ENCODE measurements at places on chromosomes 1 and 21.

GRCh38 chr1:172980971-172981370 lies 69.8 kb downstream of the TNFSF18 start:
- DNase-seq = no peak

DNA sequence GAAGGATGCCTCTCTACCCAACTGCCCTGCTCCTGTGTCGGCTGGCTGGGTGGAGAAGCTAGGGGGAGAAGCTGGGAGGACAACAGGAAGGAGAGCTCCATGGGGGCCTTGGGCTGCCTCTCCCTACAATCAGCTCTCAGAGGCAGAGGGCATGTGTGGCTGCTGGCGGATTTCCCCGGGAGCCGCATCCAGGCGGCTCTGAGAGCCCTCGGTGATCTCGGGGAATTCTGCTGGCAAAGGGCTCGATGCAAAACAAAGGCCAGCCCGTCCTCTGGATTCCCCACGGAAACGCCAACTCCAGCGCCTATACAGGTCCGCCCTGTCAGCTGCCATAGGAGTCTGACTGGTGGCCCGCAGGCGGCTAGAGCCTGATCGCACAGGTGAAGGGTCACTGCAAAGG lies 26.4 kb upstream of the EVA1B start:
- DNase-seq = no peak

DNA sequence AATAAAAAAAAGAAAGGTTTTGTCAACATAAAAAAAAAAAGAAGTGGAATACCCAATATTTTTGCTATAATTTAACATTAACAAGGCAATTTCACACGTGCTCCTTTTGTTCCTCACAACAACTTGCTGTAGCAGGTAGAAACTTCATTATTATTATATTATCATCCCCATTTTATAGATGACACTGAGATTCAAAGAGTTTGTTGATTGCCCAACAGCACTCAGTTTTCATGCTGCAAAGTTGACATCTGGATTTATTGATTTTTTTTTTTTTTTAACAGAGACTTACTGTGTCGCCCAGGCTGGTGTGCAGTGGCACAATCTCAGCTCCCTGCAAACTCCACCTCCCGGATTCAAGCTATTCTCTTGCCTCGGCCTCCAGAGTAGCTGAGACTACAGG lies 8.9 kb upstream of the ESRRG start:
- DNase-seq = no peak

DNA sequence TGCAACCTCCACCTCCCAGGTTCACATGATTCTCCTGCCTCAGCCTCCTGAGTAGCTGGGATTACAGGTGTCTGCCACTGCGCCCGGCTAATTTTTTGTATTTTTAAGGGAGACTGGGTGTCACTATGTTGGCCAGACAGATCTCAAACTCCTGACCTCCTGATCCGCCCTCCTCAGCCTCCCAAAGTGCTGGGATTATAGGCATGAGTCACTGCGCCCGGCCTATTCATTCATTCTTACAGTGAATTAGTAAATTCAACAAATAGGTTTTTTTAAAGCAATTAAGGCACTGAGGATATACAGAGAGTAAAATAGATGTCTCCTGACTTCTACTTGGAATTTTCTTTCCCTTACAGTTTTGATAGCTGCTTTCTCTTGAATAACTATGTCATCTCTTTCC lies 43.5 kb downstream of the CDC42 start:
- DNase-seq = no peak

GRCh38 chr1:183995322-183996039 lies 42.0 kb downstream of the COLGALT2 start:
- no peak for DNase-seq

GRCh38 chr1:51301844-51302162 lies 28.6 kb downstream of the TTC39A start:
- DNase-seq = no peak

- peak; percentile 38 for DNase-seq
Measured at GRCh38 chr1:153404768-153405167, 11.6 kb upstream of the S100A7A start.

DNA sequence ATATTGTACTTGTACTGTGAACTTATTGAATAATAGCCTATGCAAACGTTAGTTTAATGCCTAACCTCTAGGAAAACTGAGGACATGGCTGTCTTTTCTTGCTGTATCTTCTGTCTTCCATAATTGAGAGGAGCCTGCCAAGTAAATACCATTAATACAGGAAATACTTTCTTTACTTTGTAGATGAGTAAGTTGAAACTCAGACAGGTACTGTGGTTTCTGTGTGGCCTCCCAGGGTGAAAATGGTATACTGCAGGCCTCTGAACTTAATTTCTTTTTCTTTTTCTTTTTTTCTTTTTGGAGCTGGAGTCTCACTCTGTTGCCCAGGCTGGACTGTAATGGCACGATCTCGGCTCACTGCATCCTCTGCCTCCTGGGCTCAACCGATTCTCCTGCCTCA lies 208.8 kb upstream of the ADGRL4 start:
- no peak for DNase-seq
